ENCODE measurements at places on chromosomes 12 and 14.

GRCh38 chr12:68097386-68097785 lies 62.2 kb downstream of the IFNG start:
- no peak for DNase-seq

GRCh38 chr14:68312884-68313610 lies 479.8 kb downstream of the ZFP36L1 start:
- DNase-seq: no peak

GRCh38 chr12:113891167-113891692 lies 74.9 kb downstream of the RBM19 start:
- DNase-seq: no peak

DNA sequence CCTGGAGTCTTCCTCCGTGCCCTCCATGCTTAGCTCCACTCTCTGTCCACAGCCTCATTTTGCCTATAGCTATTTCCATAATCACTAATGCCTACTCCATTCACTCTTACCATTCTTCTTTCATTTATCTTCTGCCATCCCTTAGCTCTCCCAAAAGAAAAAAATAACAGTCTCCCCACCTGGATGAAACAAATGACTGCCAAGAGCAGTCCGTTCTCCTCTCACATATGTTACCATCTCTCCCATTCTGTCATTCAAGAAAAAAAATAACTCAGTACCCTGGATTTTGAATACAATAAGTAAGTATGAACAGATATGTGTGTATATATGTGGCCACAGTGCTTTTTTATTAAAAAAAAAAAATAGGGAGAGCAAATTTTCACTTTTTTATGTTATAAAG lies 13.2 kb downstream of the DUSP16 start:
- no peak for DNase-seq

GRCh38 chr14:98544174-98544573 lies 727.8 kb downstream of the BCL11B start:
- DNase-seq: no peak

- DNase-seq: no peak
Observed at GRCh38 chr14:69768873-69769272, 1.9 kb downstream of the SRSF5 start.

DNA sequence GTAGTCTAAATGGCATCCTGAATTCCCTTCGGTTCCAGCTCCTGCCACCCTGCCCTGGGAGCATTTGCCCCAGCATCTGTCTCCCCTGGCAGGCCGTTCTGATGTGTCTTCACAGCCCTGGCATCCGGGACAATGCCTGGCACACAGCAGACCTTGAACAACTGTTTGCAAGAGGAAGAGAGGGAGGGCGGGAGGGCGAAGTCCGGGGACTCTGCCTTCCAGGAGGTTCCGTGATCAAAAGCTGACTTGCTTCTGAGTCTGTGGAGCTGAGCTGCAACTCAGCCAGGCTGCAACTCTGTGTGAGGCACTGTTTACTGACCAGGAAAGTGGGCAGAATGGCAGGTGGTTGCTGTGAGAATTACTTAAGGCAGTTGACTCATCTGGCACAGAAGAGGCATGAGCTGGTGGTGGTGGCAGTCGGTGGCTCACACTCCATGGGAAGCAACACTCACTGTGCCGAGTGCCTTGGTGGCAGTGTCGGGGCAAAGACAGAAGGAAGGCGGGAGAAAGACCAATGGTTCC lies 61.1 kb upstream of the DLK1 start:
- no peak for DNase-seq

- DNase-seq: no peak
Observed at GRCh38 chr12:85186236-85186635, 93.8 kb upstream of the ALX1 start.

- DNase-seq: no peak
Observed at GRCh38 chr12:127144770-127145169, 1122.2 kb upstream of the TMEM132C start.

DNA sequence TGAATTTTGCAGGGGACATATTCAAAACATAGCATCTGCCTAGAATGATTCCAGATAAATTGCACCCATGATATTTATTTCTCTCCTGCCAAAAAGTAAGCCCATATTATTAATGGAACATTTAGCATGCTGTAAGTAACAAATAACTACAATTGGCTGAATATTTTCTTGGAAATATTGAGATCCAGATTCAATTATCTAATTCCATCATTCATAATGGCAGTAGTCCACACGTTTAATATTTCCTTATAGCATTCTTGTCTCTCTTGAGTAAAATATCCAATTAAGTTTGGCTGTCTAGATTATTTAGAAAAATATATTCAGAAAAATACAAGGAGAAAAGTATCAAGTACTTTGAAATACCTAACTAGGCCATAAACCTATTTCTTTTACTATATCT lies 157.5 kb downstream of the FLRT2 start:
- no peak for DNase-seq

GRCh38 chr12:124631681-124632256 lies 64.4 kb upstream of the NCOR2 start:
- no peak for DNase-seq

DNA sequence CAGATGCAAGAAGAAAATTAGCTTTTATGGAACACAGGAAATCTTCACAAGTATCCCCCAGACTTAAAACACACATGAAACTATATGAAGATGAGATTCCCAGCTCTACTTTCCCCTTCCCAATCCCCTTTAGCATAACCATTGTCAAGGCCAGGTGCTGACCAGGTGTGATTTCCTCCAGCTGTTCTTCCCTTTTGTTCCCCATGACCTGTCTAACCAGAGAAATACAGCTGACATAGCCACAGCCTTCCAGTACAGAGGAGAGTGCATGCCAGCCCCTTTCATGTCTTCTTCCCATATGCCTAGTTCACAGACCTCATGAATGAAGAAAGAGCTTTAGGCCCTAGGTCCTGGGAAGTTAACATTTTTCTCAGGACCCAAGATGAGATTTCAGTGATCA lies 43.5 kb upstream of the FKBP4 start:
- no peak for DNase-seq

DNA sequence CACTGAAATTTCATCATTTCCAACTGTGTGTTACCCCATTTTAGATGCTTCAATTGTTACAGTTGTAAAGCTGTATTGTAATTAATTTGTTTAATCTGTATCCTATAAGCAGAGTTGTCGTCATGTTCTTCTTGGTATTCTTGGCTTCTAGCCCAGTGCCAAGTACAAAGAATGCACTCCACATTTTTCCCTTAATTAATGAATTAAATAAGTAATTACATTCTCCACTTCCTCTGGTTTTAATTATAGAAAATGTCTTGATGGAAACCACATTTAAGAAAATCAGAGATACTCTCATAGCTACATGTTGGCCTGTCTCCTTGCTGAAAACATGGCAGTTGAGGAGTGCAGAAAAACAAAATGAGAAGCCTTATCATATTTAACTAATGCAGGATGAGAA lies 746 bp downstream of the DNAI7 start:
- no peak for DNase-seq

GRCh38 chr14:81162941-81163340 lies 57.8 kb downstream of the GTF2A1 start:
- no peak for DNase-seq

- peak; percentile 14 for DNase-seq
Observed at GRCh38 chr14:90274019-90274418, 17.7 kb downstream of the PSMC1 start.

DNA sequence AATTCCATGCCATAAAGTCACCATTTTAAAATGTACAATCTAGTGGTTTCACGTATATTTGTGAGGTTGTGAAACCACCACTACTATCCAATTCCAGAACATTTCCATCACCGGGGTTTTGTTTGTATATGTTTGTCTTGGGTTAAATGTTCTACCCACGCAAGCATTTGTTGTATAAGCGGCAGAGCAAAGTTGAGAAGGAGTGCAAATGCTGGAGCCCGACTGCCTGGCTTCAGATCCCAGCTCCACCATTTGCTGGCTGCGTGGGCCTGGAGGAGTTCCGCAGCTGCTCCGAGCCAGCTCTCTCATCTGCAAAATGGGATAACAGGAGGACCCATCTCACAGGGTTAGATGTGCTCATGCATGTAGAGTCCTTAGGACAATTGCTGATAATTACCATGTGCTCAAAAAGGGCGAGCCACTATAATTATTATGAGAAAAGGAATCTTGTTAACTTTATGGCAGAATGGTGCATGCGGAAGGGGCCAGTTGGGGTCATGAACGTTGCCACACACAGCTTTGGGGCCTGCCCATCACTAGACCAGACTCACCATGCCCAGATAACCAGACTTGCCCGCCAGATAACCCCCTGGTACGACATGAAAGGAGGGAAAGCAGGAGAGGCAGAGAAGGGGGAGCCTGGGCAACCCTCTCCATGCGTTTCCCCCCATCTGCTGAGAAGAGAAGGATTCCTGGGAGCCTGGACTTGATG lies 6.4 kb downstream of the ACTN1 start:
- DNase-seq: no peak

DNA sequence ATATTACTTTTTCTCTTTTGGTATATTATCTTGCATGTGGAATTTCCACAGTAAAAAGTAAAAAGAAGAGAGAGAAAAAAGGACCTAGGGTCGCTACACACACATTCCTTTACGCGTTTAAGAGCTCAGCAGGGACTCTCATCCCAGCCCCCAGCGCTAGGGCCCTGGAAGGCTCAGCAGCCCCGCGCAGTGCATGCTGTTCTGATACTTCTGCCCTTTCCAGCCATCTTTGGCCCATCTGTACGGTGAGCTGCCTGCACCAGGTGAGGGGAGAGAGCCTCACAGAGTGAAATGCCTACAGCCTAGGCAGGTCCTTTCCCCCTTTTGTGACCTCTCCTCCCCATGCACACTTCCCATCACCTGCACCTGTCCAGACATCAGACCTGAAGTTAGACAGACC lies 1.6 kb upstream of the LTBR start:
- DNase-seq: no peak

DNA sequence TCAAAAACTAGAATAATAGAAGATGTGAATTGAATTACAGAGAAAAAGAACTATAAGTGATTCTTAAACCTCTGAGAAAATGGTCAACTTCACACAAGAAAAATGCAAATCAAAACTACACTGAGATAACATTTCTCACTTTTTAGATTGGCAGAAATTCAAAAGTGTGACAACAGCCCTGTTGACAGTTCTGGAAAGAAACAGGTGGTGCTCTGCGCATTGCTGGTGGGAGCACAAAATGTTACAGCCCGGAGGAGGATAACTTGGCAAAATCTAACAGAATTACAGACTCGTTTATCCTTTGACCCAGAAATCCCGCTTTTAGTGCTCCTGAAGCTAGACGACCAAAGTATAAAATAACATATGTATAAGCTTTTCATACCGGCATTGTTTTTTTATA lies 222.5 kb upstream of the CNTN1 start:
- DNase-seq: no peak

DNA sequence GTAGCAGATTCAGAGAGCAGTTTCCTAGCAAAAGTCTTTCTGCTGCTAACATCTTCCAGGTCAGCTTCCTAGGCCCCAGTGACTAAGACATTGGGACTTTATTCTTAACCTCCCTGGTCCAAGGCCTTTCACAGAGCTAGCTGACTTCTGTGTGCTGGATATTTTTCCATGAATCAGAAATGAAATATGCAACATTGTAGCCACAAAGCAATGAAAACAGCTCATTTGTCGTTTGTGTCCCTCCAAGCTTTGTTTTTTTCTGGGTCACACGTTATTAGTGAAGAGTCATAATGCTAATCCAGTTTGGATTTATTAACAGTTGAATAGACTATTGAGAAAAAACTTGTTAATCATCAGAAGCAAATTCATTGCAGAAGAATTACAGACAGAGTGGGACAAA lies 82.4 kb downstream of the ARF6 start:
- DNase-seq: peak; percentile 74

DNA sequence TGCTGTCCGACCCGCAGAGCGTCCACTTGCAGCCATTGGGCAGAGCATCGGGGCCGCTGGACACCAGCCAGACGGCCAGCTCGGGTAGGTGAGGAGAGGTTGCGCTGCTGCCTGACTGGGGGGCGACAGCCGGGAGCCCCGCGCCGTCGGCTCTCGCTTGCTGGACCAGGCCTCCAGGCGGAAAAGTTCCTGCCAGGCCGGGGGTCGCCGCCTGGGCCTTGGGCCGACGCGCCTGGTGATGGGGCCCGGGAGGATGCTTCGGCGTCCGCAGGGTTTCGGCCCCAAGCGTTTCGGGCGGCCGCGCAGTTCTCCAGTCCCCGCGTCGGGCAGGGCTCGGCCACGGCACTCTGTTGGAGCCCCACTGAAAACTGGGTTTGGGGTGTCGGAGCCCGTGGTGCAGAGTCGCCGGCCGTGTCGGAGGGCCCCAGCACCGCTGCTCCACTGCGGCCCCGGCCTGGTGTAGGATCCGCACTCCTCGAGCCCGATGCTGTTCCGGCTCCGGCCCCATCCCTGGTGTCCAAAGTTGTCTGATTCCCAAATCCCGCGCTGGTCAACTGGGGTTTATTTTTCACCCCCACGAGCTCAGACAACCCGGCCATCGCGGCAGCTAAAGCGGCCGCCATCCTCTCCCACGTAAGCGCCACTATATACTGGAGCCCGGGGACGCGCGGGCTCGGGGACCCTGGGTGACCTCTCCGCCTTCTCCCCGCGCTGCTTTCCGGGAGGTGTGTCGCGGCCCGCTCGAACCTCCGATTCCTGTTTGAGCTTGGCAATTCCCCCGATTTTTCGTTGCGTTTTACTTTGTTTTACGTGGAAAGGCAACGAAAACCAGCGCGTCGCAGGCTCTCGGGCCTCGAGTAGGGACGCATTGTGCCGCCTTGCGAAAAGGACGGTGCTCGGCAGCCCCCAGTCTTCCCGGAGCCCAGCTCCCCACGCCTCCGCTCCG lies 872 bp downstream of the VSX2 start:
- DNase-seq: no peak

GRCh38 chr14:101600336-101600890 lies 39.1 kb downstream of the DIO3 start:
- DNase-seq: no peak

DNA sequence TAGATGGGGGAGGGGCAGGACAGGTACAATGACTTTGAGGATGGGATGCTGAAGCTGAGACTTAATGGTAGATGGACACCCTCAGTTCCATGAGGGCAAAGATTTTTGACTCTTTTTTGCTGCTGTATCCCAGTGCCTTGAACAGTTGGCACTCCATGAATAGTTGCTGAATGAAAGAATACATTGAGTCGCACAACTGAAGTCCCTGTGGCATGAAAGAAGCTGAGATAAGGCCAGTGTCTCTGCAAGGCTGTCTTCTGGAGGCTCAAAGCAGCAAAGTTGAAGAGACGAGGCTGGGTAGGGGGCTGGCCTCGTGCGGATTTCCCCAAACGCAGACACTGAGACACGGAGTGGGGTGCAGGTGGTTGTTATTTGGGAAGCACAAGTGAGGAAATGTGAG lies 179.3 kb downstream of the ADCK1 start:
- no peak for DNase-seq

DNA sequence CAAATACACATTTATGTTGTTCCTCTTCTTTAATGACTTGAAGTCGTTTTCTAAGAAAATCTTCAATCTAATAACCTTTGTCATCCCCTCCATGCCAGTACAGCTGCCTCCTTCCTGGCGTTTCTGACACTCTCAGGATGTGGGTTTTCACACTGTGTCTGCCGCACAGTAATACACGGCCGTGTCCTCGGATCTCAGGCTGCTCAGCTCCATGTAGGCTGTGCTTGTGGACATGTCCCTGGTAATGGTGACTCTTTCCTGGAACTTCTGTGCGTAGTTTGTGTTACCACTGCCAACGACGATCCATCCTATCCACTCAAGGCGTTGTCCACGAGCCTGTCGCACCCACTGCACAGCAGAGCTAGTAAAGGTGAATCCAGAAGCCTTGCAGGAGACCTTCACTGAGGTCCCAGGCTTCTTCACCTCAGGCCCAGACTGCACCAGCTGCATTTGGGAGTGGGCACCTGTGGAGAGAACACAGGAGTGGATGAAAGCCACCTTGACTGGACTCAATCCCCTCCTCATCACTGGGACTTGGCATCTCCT lies 1095.9 kb downstream of the TMEM121 start:
- DNase-seq: no peak

- DNase-seq: no peak
Observed at GRCh38 chr14:84804468-84804867, 725.5 kb upstream of the FLRT2 start.

All from SW 1271 (cell line).